ENCODE measurements at places on chromosomes 2 and 18.

GRCh38 chr2:21118302-21118920 lies 5.4 kb upstream of the TDRD15 start:
- no peaks in the 10 kb centered on the region for H3K36me3 ChIP-seq
- peaks cover 12% of the 10 kb centered on the region for H3K27me3 ChIP-seq
- H3K4me1 ChIP-seq: no peaks in the 10 kb centered on the region
- no peak overlapping the region for H3K27ac ChIP-seq

GRCh38 chr2:167386694-167387093 lies 498.4 kb downstream of the XIRP2 start:
- H3K4me3 ChIP-seq: no peak overlapping the region
- H3K27ac ChIP-seq: no peak overlapping the region
- no peak for ATAC-seq
- H3K36me3 ChIP-seq: no peaks in the 10 kb centered on the region

- H3K27ac ChIP-seq: no peak overlapping the region
- H3K4me3 ChIP-seq: no peak overlapping the region
- H3K4me1 ChIP-seq: no peaks in the 10 kb centered on the region
- no peaks in the 10 kb centered on the region for H3K27me3 ChIP-seq
- no peak for ATAC-seq
Observed at GRCh38 chr2:31384771-31385276, 29.7 kb downstream of the XDH start.

DNA sequence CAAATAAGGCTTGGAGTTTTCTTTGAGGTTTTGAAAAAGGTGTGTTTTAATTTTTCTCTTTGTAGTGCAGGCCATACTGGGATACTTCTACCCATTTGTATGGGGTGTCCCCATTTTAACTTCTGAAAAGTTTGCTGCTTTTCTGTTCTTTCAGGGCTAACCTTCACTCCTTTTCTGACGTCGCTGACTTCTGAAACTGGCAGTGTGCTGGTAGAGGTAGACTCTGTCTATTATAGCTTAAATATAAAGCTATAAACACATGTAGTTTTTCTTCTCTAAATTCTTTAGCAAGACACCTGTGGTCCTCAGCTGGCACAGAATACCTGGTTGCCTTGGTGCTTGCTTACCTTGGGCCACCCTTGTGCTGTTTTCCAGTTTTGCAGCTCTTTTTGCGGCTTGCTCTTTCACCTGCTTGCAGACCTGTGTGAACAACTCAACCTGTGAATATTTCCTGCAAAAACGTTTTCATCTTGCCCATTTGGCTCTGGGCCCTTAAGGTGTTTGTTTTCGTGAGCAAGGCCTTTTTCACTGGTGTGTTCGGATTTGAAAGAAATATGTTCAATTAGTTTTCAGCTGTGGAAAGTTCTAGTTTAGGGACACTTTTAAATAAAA lies 42.2 kb downstream of the PHLPP1 start:
- no peaks in the 10 kb centered on the region for H3K36me3 ChIP-seq
- no peak overlapping the region for H3K4me3 ChIP-seq
- ATAC-seq: no peak
- no peaks in the 10 kb centered on the region for H3K27me3 ChIP-seq
- H3K27ac ChIP-seq: no peak overlapping the region

DNA sequence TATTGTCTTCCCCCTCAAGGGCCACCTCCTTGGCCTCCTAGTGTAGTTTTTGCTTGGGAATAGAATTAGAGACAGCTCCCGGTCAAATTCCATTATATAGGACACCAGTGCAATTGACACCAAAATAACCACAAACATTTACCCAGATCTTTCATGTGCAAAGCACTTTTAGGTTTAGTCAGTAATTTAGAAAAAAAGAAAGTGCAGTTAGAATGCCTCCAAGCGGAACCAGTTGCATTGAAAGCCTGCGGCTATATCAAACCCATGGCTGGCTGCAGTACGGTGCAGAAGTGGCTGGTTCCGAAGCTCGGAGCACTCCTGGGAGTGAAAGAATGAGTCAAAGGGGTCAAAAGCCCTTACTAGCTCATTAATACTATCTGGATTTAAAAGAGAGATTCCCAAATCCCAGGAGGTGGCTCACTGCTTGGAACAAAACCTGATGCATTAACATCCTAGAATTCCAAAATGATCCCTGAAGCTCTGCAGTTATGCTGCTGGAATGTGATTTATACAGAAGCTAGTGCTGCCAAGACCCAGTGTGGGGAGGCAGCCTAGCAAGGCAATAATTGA lies 432.2 kb upstream of the KLHL29 start:
- H3K4me3 ChIP-seq: no peak overlapping the region
- H3K27ac ChIP-seq: no peak overlapping the region
- no peak for ATAC-seq
- no peaks in the 10 kb centered on the region for H3K27me3 ChIP-seq

DNA sequence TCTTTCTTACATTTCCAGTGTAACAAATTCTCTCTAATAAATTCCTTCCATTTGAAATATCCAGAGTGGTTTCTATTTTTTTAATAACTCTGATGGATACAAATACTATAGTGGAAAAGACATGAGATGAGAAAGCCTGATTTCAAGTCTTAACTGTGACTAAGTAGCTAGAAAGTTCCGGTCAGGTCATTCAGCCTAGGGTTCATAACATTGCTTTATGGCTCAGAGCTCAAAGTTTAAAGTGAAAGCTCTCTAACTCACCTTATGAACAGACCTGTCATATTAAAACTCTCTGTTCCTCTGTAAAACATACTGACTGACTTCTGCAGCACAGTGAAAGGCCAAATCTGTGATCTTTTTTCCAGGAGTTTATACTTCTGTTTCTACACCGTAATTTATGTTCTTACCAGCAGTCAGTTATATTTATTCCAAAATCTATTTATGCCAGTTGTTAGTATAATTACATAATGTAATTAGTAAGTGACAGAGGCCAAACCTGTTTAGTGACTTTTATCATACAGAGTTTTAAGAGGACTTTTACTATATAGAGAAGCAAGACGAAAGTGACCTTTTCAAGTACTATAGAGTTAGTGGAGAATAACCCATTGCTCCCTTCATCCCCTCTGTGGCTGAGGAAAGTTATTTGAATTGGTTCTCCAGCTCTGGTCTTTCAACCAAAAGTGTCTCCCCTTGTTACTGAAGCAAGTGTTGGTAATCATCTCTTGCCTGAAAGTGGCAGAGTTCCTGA lies 118.8 kb upstream of the PDE1A start:
- no peak overlapping the region for H3K4me3 ChIP-seq
- no peaks in the 10 kb centered on the region for H3K4me1 ChIP-seq
- H3K27me3 ChIP-seq: peaks cover 2% of the 10 kb centered on the region
- no peak for ATAC-seq

GRCh38 chr2:10777111-10777841 lies 35.3 kb downstream of the PDIA6 start:
- peaks cover 38% of the 10 kb centered on the region for H3K36me3 ChIP-seq
- H3K4me1 ChIP-seq: no peaks in the 10 kb centered on the region
- H3K4me3 ChIP-seq: no peak overlapping the region
- ATAC-seq: no peak

- H3K27ac ChIP-seq: no peak overlapping the region
- H3K36me3 ChIP-seq: no peaks in the 10 kb centered on the region
- no peak overlapping the region for H3K4me3 ChIP-seq
- no peaks in the 10 kb centered on the region for H3K27me3 ChIP-seq
- no peak for ATAC-seq
Observed at GRCh38 chr2:52970642-52971041, 797.0 kb upstream of the CHAC2 start.

DNA sequence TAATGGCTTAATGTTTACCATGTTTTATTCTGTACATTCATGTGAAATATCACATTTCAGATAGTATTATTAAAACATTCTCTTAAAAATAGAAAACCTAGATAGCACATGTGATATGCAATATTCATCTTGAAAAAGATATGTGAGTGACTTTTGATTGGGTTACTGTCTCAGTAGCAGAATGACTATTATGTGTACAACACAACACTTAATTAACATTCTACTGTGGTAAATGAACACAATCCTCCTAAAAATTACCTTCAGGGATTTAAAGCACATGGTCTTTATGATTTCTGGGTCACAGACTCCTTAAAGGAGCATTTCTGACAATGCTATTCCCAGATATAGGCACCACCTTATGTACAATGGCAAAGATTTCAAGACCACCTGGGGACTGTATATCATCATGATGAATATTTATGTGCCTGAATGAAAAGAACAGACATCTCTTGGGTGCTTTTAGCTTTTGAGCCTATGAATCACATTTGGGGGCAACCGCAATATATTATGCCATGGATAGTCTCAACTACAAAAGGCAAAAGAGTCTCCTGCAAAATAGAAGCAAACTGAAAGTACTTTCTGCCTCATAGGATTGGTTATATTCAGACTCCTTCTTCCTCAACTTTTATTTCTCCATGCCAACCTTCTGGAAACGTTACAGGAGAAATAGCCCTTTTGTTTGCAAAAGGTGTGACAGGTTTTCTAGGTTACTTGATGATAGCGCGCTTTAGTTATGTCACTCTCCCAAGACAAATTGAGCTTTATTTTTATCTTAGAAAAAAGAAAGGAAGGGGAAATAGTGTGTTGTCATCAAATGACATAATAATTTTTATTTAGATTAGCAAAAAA lies 259.0 kb downstream of the CALCRL start:
- H3K27ac ChIP-seq: no peak overlapping the region
- H3K27me3 ChIP-seq: no peaks in the 10 kb centered on the region
- no peak overlapping the region for H3K4me3 ChIP-seq
- ATAC-seq: no peak

DNA sequence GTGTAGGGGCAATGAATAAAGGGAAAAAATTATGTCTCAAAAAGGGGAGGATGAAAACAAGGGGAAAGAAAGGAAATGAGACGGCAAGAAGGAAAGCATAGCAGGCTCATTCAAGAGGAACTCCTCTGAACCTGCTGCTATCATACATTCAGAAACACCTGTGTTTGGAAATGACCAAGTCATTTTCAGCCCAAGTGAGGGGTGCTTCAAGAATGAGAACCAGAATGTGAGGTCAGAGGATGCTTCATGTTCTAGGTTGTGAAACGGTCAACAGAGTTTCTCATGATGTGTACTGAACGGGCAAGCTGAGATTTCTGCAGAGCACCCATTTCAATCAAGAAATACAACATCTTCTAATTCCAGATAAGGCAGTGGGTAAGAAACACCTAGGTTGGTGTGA lies 1367.2 kb upstream of the CELF4 start:
- no peak for ATAC-seq
- no peaks in the 10 kb centered on the region for H3K36me3 ChIP-seq
- peaks cover 4% of the 10 kb centered on the region for H3K4me1 ChIP-seq
- H3K27me3 ChIP-seq: no peaks in the 10 kb centered on the region

- peak overlapping the region; percentile 72 for H3K4me3 ChIP-seq
- peaks cover 53% of the 10 kb centered on the region for H3K4me1 ChIP-seq
- H3K27me3 ChIP-seq: no peaks in the 10 kb centered on the region
- H3K36me3 ChIP-seq: peaks cover 20% of the 10 kb centered on the region
- peak overlapping the region; percentile 88 for H3K27ac ChIP-seq
Observed at GRCh38 chr2:197159661-197160211, 150.8 kb downstream of the ANKRD44 start.

- H3K27ac ChIP-seq: no peak overlapping the region
- no peaks in the 10 kb centered on the region for H3K27me3 ChIP-seq
- H3K4me1 ChIP-seq: no peaks in the 10 kb centered on the region
- ATAC-seq: no peak
Observed at GRCh38 chr2:183195397-183195796, 71.2 kb downstream of the NUP35 start.

DNA sequence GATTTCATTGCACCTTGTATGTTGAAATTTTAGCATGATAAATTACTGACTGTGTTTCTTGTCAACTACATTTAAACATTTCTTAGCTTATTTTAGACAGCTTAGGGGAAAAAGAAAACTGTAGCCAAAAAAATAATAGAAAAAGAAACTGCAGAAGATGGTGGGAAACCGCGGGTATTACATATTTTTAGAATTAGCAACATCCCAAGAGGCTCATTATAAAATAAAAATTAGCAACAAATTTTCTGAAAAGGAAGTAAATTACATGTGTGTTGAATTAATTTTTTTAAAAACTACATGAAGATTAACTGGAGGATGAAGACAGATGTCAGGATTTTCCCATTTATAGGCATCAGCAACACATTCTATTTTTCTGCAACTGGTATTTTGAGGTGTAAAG lies 4.3 kb downstream of the PELI1 start:
- H3K36me3 ChIP-seq: peaks cover 80% of the 10 kb centered on the region
- no peak overlapping the region for H3K4me3 ChIP-seq
- H3K27ac ChIP-seq: no peak overlapping the region
- H3K27me3 ChIP-seq: no peaks in the 10 kb centered on the region

DNA sequence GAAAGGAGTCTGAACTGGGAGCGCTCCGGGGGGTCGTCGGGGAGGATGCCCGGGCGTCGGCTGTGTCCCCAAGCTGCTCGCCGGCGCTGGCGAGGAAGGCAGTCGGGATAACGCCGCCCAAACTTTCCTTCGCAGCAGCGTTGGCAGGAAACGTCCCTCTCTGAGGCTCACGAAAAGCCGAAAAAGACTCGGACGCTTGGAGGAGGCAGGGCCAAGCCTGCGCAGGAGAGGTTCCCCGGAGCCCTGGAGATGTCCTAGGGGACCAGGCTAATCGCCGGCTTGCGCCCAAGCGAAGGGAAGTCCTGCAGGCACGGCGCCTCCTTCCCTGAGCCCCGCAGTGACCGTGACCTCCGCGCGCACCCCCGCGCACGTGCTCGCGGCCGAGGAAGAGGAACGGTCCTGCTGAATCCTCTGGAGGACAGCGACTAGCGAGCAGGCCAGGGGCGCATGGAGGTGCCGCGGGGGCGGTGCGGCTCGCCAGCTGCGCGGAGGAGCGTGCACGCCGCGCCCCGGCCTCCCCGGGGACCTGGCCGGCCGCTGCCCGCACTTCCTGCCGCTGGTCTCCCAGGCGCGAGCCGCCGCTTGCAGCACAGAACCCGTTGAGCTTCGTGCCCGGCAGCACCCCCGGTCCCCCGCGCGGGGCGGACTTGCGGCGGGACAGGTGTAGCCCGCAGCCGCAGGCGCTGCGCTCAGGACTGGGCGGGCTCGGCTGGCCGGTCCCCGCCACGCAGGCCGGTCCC lies at the start of gene SH3RF3:
TSS of gene SH3RF3 (plus strand) at position 590 of the 740 bp plus-strand sequence.
- H3K4me1 ChIP-seq: peaks cover 8% of the 10 kb centered on the region
- H3K36me3 ChIP-seq: peaks cover 9% of the 10 kb centered on the region
- H3K27ac ChIP-seq: no peak within 1 kb of the TSS

DNA sequence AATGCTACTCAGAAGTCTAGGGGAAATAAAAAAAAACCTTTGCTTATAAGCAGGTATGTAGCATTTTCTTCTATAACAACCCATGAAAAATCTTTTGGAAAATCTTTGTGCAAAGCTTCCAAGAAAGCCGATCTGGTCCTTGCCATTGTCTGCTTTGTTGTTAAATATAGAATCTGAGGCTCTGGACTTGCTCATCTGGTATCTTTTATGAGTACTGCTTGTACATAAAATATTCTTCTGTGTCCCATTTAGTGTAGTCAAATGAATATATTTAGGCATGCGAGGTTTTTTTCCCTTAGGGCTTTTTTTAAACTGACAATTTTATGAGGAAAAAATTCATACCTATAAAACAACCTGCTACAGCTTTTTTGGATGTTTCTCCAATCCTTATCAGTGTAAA lies 45.0 kb upstream of the RMND5A start:
- H3K4me1 ChIP-seq: no peaks in the 10 kb centered on the region
- H3K36me3 ChIP-seq: no peaks in the 10 kb centered on the region
- no peak overlapping the region for H3K4me3 ChIP-seq
- no peak for ATAC-seq
- H3K27ac ChIP-seq: no peak overlapping the region
